Ureter (tissue), 1 donor: ENCODE measurements at places on chromosomes 16 and 17. TPM values are rescaled to one million over a fixed set of nuclear protein-coding genes. Genes with fewer than 3 reads are reported as not detected.
A peak's percentile ranks its signal among the peaks of the same experiment; 100 is the strongest.

- no peak for DNase-seq
Observed at GRCh38 chr16:3475604-3476375, 19.5 kb downstream of the C16orf90 start.

DNA sequence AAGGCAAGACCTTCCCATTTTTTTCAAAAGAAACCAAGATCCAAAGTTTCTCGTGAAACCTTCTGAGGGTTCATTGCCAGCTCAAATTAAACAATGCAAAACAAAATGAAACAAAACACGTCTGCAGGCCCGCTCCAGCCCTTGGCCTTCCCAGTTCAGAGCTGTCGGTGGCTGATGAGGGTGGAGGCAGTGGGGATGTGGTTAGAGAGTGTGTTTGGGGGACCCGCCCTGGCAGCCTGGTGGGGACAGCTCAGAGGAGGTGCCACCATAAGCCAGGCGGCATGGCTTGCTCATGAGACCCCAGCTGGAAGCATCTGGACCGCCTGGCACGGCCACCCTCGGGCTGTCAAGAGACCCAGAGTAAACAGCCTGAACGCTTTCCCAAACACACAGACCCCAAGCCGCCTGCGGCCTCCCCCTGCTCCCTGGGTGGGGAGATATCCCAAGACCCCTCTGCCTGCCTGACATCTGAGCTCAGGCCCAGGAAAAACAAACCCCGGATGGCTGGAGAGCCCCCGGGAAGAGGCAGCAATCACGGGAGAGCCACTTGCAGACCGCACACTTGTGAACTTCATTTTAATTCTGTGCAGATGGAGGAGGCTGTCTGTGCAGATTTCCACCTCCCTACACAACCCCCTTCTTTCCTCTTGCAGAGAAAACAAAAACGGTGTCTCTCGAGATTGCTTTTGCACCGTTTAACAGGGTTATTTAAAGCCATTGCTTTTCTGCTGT, 35.4 kb upstream of the LITAF start:
- DNase-seq: no peak

The ZNF778 gene
- total RNA-seq: 10.0 TPM

DNA sequence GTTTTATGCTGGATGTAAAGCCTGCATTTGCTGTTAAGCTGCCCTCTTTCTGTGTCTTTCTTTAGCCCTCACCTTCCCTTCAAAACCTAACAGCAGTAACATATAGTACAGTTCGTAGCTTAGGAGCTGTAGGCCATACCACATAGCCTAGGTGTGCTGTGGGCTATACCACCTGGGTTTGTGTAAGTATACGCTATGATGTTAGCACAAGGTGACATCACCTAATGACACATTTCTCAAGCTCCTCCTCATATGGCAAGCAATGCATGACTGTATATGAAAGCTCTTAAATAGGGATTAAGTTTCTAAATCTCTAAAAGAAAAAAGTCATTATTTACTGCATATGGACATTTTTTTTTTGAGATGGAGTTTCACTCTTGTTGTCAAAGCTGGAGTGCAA, 57.8 kb upstream of the TMEM97 start:
- DNase-seq: no peak

- no peak for DNase-seq
Observed at GRCh38 chr16:50667497-50668367, 13.4 kb downstream of the SNX20 start.

- DNase-seq: no peak
Observed at GRCh38 chr17:77096570-77097214, 44.1 kb upstream of the SEC14L1 start.

DNA sequence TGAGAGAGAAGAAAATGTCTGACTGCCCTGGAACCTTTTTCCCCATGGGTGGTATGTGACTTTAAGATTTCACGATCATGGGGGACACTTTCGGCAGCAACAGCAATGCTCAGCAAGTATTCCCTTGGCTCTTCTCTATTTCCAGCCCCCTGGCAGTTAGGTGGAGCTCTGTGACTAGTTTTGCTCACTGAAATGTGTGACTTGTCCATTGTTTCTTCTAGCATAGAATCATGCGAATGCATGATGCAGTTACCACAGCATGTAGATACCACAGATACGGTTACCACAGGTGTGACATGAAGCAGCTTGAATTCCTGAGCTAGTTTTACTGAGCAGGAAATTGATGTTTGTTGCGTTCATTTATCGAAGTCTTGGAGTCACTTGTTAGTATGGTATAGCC, 1034.5 kb upstream of the EEF2KMT start:
- DNase-seq: no peak

The CDH3 gene
- total RNA-seq: 17.4 TPM

DNA sequence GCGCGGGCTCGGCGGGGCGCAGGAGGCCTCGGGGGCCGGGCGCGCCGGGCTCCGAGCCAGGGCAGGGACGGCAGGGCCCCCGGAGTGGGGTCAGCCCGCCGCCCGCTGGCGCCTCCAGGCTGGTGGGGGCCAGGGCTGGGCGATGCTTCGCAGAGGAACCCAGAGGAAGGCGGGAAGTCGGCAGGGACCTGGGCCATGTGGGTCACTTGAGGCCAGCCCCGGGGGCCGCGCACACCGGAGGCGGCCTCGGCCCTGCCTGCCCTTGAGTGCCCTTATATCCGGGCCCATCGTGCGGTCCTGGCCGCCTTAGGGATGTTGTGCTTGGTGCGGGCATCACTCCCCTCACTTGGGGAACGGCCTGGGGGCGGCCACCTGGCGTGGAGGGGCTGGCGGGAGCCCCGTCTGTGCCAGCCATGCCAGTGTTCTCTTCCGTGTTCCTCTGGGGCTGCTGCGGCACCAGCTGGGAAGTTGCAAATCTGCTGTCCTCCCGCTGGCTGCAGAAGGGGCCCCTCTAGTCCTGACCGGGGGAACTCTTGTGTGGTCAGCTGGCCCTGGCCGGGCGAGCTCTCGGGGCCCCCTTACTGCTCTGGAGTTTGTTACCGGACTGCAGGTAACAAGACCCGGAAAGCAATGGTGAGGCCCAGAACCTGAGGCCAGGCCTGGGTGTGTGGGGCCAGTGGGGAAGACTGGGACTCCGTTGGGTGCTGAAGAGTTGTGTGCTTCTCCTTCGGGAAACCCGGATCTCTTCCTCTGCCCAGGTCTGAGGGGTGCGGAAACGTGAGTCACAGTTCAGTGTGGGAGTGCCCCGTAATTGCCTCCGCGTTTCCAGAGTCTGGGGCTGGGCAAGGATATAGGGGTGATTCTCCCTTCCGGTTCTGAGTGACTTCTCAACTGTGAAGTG, 849 bp downstream of the CAPN15 start:
- peak; percentile 69 for DNase-seq

DNA sequence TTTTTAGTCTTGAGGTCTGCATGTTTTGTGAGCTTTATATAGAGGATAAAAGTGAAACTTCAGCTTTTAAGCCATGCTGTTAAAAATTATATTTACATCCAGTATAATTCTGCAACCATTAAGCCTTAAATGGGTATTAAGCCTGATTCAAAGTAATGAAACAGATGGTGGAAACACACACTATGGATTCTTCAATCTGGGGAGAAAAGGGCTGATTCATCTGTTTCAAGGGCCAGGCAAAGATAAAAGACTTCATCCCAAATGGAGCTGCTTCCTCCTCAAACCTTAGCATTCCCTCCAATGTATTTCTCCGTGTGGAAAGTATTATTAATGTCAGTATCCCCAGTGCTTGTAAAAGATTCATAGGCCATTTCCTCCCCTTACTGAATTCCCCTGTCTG, 367.4 kb upstream of the ZFHX3 start:
- no peak for DNase-seq

The SKAP1 gene
- total RNA-seq: 25.4 TPM

The MTHFSD gene
- 28.7 TPM for total RNA-seq

GRCh38 chr17:35359398-35359797, 14.0 kb downstream of the SLFN11 start:
- DNase-seq: no peak

GRCh38 chr17:83116783-83117555, 37.6 kb downstream of the METRNL start:
- DNase-seq: no peak
